ENCODE measurements at places on chromosomes 6 and 20.

DNA sequence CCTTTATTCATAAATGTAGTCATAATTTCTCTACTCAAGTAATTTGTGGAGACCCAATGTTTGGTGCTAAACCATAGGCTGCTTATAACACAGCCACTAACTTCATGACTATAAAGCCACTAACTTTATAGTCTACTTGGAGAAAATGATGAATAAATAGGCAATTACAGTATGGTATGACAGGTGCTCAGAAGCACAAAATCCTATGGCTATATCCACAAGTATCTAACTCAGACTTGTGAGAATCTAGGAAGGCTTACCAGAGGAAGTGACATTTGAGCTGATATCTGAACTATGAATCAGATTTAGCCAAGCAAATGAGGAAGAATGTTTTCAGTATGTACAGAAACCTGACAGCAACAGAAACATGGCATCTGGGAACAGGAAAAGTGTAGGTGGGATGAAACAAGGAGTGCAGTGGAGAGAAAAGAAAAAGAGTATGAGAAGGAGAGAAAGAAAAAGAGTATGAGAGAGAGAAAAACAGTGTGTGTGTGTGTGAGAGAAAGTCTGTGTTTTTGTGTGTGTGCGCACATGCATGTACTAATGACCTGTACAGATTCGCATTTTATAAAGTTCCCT is 59.9 kb downstream of the REV3L start:
- no peak for DNase-seq

DNA sequence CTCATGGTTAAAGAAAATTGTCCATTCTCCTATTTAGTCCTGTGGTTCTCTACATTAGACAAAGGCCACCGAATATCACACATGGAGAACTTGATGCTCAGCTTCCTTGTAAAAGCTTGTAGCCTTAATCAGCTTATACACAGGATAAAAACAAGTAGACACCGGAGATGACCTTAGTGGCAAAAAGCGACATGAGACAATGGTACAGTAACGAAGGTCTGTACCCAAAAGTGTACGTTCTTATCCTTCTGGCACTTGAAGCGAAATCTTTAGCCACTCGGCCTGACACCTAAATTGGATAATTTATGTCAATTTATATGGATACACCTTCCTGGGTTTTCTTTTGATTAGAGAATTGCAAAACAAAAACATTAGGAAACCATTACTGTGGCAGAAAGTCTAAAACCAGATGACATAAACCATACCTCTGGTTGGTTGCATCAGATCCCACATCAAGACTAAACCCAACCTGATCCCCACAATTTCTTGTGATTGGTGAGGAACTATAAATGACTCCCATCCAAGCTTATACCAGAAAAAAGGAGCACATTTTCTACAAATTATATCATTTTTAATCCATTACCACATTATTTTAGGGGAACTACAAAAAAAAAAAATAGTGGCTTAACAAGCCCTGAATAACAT is 6.1 kb downstream of the RBM39 start:
- no peak for DNase-seq

GRCh38 chr20:51208162-51208561 is 185.3 kb upstream of the KCNG1 start:
- DNase-seq = no peak

- peak; percentile 29 for DNase-seq
Measured at GRCh38 chr6:159169557-159170332, 545 bp downstream of the FNDC1 start.

- no peak for DNase-seq
Measured at GRCh38 chr6:68754681-68755213, 119.7 kb downstream of the ADGRB3 start.

GRCh38 chr20:50305636-50306477 is 115.2 kb downstream of the CEBPB start:
- no peak for DNase-seq

DNA sequence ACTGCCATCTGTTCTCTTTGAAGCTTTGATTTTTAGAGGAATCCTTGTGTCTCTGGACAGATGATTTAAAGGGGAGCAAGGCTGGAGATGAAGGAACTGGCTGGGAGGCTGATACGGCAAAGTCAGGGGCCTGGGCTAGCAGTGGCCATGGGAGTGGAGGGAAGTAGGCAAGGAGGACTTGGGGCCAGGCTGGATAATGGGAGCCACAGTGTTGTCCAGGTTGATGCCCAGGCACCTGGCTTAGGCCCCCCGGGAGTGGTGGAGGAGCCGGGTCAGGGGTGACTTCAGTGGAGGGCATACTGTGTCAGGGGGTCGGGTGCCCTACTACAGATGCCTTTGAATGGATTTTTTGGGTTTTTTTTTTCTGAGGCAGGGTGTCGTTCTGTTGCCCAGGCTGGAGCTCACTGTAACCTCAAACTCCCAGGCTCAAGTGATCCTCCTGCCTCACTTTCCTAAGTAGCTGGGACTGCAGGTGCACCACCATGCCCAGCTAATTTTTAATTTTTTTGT is 45.0 kb downstream of the EFCAB8 start:
- no peak for DNase-seq

DNA sequence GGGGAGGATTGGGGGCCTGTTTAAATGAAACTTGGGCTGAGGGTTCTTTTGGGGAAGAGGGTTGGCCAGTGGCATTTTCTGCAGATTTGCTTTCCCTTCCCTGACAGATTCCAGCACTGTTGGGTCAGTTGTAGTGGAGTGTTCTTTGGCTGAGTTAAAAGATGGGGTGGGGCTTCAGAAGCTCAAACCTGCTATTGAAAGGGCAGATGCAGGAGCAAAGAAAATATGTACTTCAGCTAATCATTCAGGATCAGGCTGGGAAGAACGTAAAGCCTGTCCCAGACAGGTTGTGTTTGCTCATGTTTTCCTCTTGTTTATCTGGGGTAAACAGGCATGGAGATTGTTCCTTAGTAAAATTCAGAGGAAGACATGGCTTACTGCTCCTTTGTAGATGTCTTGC is 2.5 kb downstream of the SASH1 start:
- no peak for DNase-seq

DNA sequence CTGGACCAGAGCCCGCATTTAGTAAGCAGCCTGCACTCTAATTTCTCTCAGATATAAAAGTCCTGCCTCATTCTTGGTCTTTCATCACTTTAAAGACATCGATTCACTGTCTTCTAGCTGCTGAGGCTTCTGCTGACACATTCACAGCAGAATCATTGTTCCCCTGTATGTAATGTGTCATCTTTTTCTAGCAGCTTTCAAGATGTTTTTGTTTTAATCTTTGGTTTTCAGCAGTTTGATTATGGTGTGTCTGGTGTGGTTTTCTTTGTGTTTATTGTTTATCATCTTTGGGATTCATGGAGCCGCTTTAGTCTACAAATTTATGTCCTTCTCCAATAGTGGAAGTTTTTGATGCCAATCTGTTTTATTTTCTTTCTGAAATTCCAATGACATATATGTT is 157.3 kb upstream of the STMND1 start:
- DNase-seq = no peak

DNA sequence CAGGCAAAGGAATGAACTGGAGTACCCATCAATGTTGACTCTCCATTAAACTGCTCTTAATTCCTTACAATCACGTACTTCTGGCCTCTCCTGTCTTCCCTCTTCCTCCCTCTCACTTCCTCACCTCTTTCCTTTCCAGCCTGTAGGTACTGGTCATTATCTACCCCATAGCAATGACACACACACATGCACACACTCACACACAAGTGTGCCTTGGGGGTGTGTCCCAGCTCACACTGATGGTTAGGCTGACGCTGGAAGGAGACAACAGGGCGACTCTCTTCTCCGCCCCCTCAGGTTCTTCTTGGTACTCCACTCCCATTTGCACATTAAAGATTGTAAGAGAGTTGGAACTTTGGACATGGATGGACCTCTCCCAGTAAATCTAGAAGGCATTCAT is 14.0 kb upstream of the SERPINB9 start:
- DNase-seq = no peak

DNA sequence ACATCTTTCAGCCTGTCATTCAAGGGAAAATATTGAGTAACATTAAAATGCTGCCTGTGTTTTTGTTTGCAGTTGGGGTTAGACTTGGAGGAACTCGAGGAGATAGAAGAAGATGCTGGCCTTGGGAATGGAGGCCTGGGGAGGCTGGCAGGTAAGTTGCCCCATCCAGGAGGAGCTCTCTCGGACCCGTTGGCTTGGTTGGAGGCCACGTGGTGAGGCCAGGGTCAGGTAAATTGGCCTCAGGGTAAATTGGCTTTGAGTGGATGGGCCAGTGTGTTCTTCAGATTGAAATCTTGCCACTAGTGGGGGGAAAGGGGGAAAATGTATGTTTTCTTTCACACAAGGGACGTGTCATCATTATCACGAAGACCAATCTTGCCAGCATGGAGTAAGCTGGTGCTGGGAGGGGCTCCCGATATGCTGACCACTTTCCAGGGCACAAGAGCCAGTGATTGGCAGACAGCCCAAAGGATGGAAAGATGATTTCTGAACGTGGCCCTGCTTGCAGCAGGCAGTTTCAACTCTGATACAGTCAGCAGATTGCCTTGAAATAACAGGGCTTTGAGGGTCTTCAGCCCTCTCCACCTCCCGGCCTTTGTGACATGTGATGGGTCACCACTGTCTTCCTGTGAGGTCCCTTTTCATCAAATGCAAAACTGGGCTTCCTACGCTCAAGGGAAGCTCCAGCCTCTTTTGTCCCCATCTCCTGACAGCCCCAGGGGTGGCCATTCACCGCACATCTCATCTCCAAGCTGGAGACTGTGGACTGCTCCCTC is 21.4 kb downstream of the PYGB start:
- DNase-seq = no peak

GRCh38 chr20:44807051-44807683 is 3.2 kb downstream of the RIMS4 start:
- DNase-seq = no peak

- no peak for DNase-seq
Measured at GRCh38 chr6:100877851-100878250, 3.3 kb downstream of the ASCC3 start.

- DNase-seq = no peak
Measured at GRCh38 chr6:119128252-119128912, 49.9 kb upstream of the FAM184A start.

- peak; percentile 6 for DNase-seq
Measured at GRCh38 chr6:121436960-121437850, 1.8 kb downstream of the GJA1 start.

- no peak for DNase-seq
Measured at GRCh38 chr20:33127422-33128097, 40.4 kb upstream of the BPIFA2 start.

DNA sequence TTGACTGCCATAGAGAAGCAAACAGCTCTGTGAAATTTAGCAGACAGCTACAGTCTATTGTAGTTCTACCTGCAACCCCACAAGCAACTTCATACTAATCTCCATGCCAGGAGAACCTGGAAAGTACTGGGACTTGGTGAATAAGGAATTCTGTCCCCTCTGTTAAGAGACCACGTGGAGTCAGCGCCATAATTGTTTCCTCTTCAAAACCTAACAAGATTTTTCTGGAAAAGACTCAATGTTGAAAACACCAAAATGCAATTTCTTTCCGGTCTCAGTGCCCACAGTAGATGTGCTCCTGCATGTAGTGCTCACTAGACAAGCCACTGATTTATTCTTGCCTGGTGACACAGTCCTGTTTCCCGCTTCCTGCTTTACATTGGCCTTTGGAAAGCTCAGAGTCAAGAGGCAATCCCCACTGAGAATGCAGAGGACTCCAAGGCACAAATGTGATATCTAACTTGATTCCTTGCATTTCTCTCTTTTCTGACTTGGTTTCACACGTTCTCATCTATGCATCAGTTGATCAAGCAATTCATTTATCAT is 268.3 kb downstream of the HIVEP2 start:
- DNase-seq = no peak

GRCh38 chr6:87484491-87484890 is 11.7 kb downstream of the SLC35A1 start:
- DNase-seq = no peak

DNA sequence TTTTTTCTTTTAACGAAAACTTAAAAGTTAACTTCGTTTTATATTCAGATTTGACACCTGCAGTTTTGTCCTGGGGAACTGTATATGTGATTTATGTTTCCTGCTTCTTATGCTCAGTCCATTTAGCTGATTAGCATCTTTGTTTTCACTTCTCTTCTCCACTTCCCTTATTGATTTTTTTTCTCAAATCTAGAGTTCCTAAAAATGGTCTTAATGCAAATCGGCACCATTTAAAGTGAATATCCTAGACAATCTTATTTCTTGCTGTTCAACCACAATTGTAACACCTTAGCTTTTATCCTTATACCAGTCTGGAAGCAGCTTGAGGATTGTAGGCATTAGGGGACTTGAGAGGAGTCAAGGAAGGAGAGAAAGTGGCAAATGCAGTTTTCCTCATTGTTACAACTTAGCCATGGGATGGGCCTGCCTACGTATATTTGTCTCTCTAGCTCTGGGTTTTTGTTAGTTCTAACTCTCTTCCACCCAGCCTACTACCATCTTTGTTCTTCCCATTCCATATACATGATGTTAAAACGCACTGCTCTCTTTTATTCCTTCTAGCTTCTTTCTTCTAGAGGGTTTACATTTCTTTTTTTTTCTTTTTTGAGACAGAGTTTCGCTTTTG is 8.5 kb downstream of the QRSL1 start:
- DNase-seq = peak; percentile 49

DNA sequence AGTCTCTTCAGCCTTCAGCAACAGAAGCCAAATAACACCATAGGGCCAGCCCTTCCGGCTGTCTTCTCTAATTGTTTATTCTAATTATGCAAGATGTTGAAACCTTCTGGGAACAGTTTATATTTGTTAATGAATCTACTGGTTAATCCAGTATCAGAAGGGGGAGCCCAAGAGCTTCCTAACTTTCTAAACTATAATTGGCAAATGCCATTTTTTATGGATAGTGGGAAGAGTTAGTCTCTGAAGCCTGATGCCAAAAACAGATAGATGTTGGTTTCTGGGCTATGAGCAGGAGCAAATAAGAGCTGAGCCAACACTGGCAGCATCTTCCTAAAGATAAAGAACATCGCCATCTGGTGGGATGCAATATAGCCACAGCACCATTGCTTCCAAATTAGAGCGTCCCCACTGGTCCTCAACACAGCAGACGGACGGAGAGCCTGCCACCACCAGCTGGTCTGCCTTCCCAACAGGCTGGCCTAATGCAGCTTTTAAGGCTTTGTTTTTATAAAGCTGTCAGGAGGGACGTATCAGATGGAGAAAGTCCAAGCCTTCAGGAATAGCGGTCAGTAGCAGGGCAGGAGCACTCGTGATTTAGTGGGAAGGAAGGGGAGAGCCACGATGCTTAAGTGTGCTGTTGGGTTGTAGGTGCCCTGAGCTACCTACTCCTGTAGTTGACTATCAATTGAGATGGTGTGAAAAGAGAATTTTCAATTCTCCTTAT is 118.8 kb downstream of the RALGAPA2 start:
- DNase-seq = peak; percentile 13

DNA sequence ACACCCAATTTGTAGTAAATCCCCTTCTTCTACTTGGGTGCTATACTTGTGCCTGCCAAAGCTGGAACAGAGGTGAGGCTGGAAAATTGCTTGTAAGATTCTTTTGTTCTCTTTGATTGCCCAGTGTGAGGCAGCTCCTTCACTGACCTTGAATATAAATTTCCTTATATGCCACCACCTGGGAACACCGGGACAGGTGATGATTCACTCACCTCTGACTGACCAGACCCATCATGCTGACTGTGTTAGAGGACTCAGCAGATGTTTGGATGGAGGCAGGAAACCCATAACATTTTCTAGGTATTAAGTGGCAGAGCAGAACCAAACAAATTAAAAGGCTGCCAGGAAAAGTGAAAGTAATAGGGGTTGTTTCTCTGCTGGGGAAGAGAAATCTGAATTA is 120.9 kb downstream of the GRM1 start:
- no peak for DNase-seq

GRCh38 chr6:138970856-138971425 is 17.1 kb downstream of the REPS1 start:
- DNase-seq = no peak
